CD4-positive, alpha-beta T cell treated with Interleukin-17A for 1 hour (primary cell): ENCODE measurements at places on chromosomes 12 and 14.
A peak's percentile ranks its signal among the peaks of the same experiment; 100 is the strongest.

GRCh38 chr14:63770187-63770807 is 42.4 kb upstream of the SGPP1 start:
- DNase-seq: peak; percentile 76

DNA sequence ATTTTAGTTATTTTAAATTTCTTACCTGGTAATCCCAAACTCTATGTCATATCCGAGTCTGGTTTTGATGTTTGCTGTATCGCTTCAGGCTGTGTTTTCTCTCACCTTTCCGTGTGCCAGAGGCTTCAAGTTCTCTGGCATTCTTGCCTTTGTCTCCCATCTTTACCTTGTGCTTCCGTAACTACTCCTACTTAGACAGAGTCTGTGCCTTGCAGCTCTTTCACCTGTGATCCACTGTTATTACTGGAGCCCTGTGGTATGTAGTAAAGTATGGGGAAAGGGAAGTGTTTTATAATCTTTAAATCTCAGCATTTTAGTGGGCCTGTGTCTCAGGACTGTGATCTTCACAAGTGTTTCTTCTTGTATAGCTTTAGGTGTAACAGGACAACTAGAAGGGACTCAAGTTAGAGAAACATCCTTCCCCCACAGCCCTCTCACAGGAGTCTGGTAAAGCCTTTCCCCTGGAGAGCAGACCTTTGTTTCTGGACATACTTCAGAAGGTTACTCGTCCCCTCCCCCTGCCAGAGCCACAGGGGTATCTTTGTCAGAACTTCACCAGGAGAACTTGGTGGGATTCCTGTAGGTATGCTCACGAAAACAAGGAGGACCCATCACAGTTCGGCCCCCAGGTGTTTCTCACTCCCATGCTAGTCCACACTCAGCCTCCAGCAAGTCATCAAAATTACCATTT is 11.1 kb downstream of the IFNG start:
- DNase-seq: no peak

GRCh38 chr14:81509838-81510452 is 23.7 kb downstream of the SEL1L start:
- DNase-seq: no peak

DNA sequence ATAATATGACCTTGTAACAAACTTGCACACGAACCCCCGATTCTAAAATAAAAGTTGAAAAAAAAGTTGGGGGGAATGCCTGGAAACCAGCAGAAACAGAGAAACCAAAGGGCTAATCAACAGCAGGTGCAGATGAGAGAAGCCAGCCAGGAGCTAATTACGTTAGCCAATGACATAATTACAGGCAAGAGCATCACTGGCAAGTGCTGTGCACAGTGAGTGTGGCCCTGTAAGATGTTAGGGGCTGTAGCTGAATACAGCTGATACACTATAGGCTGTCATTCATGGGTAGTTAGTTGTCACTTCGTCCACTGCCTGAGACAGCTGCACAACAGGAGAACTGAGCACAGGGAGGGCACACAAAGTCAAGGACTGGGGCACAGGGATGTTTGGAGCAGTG is 7.3 kb upstream of the FGF23 start:
- no peak for DNase-seq

- no peak for DNase-seq
These were observed 24.0 kb downstream of the SSH1 start for GRCh38 chr12:108833355-108833733.
